ENCODE measurements at places on chromosomes 13 and 19.

DNA sequence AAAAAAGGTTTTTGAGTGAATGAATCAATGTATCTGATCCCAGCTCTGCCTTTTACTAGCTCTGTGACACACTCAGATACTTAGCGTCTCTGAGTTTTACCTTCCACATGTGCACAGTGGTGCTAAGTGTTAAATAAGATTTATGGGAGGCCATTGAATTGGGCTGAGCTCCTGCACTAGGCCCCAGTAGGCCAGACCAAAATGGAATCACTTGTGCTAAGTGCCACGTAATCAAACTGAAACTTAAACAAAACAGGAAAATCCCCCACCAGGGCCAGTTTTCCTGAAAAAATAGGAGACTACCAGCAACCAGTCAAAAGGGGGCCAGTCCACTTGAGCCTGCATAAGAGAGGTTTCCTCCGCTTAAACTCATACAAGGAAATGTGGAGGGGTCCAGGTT, 40.9 kb downstream of the GJA3 start:
- no peak for DNase-seq

- DNase-seq, result no peak
Observed at GRCh38 chr13:20157151-20157796, 3.6 kb downstream of the GJA3 start.

DNA sequence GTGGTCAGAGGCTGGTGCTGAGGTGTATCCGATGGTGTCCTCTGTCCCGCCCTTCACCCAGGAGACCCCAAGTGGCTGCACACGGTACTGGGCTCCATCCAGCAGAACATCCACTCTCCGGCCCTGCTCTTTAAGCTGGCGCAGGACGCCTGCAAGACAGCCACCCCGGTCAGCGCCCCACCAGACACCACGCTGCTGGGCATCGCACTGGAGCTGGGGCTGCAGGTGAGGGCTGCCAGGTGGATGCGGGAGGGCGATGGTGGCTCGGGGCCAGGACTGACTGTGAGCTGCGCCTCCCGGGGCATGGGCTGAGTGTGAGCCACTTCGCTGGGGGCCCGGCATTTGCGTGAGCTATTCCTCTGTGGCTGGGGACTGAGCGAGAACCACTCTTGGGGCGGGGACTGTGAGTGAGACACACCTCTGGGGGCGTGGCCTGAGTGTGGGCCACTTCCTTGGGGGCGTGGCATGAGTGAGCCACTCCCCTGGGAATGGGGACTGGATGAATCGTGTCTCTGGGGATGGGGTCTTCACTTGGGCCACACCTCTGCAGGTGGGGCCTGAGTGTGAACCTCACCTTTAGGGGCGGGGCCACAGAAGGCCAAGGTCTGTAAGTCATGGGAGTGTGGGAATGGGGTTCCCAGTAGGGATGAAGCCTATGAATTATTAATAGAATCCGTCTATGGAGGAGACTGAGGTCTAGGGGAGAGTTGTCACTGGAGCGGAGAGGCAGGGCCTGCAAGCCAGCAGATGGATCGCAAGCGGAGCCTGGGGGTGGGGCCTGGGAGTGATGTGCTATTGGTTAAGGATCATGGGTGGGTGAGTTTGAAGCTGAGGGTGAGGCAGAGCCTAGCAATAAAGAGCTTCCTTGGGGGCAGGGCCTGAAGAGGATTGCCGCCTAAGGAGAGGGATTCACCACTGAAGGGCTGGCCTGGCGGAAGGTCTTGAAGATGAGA, 30.5 kb downstream of the ZSWIM4 start:
- DNase-seq, result peak; percentile 77

DNA sequence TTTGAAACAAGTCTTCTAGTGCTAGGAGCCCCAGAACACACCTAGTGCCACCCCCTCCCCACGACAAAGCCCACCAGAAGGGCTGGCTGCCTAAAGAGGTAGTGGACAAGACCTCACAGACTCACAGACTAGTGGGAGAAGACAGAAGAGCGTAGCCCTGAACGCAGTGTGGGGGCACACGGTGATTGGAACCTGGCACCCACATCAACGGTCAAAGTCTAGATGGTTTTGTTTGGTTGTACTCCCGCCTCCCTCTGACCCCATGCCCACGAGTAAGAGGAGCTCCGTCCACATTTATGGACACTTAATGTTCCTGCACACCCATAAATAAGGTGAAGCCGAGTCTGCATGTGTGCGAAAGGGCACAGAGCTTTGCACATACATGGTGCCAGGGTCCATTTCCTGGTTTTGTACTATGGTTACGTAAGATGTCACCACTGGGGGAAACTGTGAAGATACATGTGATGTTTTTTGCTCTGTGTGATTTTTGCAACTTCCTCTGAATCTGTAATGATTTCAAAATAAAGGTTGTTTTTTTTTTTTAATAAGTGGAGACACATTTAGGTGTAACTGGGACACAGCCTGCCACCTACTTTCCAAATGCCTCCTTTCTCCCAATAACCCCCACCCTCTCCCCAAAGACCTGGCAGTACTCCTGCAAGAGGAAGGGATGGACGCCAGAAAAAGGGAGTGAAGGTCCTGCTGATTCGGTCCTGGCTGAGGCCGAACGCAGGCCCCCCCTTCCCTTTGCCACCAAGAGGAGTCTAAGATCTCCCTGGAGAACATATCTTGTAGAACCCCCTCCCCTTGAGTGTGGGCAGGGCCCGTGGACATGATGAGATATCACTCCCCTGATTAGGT, 72.8 kb downstream of the GNG7 start:
- no peak for DNase-seq

- DNase-seq, result no peak
Observed at GRCh38 chr13:84654654-84655275, 772.5 kb upstream of the SLITRK1 start.

DNA sequence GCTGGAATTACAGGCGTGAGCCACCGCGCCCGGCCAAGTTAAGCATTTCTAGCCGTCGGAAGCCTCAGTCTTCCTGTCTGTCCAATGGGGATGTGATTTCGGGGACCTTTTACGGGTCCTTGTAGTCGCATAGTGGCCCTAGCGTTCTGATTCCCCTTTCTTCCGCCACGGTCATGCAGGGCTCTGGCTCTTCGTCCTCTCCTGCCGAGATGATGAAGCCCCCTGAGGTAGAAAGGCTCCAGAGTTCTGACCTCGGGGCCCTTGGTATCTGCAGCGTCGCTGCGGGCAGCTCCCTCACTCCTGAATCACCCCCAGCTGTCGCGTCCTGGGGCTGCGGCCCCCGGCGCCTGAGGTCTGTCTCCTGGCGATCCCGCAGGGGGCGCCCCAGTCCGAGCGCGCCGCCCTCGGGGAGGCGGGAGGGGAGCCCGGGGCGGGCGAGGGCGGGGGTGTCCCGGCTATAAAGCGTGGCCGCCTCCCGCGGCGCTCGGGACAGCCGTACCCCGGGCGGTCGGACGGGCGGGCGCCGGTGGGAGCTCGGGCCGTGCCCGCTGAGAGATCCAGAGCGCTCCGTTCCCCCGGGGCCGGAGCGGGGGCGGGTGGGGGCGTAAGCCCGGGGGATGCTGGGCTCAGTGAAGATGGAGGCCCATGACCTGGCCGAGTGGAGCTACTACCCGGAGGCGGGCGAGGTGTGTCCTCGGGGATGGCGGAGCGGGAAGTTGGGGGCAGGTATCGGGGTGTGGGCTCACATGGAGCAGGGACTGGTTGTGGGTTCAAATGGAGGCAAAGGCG, at the start of gene FOXA3:
FOXA3 (plus strand) TSS at position 487 of the 789 bp plus-strand sequence; CDS start at position 618, 131 bp downstream.
- DNase-seq, result peak; percentile 62

- no peak for DNase-seq
Observed at GRCh38 chr19:45145270-45146189, 15.3 kb downstream of the NKPD1 start.

DNA sequence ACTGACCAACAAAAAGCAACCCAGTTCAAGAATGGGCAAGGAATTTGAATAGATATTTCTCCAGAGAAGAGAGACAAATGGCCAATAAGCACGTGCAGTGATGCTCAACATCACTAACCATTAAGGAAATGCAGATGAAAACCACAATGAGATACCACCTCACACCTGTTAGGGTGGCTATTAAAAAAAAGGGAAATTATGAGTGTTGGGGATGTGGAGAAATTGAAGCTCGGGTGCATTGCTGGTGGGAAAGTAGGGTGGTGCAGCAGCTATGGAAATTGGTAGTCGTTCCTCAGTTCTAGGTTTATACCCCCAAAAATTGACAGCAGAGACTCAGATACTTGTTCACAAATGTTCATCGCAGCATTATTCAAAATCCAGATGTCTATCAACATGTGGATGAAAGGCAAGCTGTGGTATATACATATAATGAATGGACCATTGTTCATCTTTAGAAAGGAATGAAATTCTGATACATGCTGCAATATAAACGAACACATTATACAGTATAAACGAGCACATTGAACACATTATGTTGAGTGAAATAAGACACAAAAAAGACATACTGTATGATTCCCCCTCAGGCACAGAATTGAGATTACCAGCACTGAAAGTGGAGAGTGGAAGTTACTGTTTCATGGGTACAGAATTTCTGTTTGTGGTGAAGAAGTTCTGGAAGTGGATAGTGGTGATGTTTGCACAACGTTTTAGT, 927 bp downstream of the CHAMP1 start:
- DNase-seq, result no peak

DNA sequence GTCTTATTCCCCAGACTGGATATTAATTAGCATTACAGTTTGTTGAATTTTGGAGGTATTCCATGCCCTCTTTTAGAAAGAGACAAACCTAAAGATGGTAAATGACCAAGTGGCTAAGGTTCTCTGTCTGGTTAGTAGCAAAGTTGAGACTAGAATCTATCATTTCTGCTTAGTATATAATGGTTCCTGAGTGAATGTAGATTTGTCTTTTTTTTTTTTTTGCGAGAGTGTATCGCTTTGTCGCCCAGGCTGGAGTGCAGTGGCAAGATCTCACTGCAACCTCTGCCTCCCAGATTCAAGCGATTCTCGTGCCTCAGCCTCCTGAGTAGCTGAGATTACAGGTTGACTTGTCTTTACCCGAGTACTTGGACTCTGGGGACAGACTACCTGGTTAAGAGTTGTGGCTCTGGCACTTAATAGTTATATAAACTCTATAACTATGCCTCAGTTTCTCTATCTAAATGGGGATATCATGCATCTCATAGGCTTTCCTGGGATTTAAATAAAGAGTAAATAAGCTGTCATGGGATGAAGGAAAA, 2.7 kb downstream of the NAA16 start:
- no peak for DNase-seq

DNA sequence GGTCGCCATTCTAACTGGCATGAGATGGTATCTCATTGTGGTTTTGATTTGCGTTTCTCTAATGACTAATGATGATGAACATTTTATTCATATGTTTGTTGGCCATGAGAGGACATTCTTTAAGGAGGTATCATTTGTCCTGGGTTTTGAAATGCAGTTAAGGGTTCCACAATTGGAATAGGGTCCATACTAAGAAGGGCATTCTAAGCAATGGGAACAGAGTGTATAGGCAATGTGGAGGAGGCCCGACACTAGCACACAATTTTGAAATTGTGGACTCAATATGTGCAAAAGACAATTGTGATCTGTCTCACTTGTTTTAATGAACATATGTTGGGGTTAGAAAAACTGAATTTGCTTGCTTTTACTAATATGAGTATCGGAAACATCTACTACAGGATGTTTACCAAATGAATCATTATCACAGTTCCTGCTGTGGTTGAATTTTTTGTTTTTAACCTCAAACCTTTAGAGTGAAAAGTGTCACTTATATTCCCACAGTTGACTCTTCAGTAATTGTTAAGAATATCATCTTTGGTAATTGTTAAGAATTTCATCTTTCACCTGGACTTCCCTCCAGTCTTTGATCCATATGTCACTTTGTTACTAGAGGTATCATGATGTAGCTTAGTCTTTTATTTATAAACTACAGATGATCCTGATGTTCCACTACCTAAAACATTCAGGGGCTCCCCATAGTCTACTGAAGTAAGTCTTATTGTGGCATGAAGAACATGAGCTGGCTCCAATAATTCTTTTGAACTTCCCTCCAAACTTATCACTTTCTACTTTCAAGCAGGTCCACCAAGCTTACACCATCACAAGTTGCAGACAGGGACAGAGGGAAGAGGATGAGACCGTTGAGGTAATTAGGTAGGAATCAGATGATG, 109.7 kb upstream of the KLF12 start:
- DNase-seq, result peak; percentile 15

- no peak for DNase-seq
Observed at GRCh38 chr19:4516939-4517300, 1.4 kb downstream of the PLIN4 start.

GRCh38 chr19:49770529-49770928, 3.7 kb downstream of the AP2A1 start:
- no peak for DNase-seq

DNA sequence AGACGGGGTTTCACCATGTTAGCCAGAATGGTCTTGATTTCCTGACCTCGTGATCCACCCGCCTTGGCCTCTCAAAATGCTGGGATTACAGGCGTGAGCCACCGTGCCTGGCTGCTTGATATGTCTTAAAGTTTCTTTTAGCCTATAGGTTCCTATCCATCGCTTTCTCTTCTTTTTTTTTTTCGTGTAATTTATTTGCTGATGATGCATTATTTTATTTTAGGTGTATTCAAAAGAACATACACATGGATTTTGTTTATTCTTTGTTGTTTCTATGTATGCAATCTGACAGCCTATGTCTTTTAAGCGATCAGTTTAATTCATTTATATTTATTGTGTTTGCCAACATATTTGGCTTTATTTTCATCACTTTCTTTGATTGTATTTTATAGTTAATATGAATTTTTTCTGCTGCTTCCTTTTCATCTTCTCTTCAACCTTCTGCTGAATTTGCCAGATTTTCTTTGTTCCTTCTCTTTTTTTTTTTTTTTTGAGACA, 26.0 kb upstream of the TNFAIP8L1 start:
- no peak for DNase-seq

DNA sequence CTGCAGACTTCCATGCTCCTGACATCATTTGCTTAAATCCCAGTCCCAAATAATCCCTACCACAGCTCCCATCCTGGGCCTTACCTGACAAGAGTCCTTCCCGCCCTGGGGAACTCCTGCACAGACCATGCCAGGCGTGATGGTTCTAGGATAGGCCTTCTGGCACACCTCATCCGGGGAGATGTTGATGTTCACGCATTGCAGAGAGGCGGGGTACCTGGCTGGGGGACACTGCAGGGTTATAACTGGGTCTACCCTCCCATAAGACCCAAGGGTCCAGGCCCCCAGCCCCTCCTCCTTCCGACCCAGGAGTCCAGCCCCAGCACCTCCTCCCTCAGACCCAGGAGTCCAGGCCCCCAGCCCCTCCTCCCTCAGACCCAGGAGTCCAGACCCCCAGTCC, 4.0 kb downstream of the KLK14 start:
- DNase-seq, result no peak

- DNase-seq, result no peak
Observed at GRCh38 chr13:73793361-73793760, 340.8 kb downstream of the KLF12 start.

GRCh38 chr19:38733493-38734175, 10.6 kb downstream of the CAPN12 start:
- peak; percentile 28 for DNase-seq

All from mesenchymal stem cell (in vitro differentiated cells and primary cell).